ENCODE measurements at places on chromosomes 12 and 14.

GRCh38 chr12:99043319-99043914 is 398.3 kb downstream of the APAF1 start:
- peak; percentile 23 for DNase-seq

GRCh38 chr12:6952863-6953441 is 1.8 kb downstream of the PTPN6 start:
- DNase-seq, result no peak

- DNase-seq, result no peak
Measured at GRCh38 chr14:104819361-104819781, 18.5 kb downstream of the ZBTB42 start.

DNA sequence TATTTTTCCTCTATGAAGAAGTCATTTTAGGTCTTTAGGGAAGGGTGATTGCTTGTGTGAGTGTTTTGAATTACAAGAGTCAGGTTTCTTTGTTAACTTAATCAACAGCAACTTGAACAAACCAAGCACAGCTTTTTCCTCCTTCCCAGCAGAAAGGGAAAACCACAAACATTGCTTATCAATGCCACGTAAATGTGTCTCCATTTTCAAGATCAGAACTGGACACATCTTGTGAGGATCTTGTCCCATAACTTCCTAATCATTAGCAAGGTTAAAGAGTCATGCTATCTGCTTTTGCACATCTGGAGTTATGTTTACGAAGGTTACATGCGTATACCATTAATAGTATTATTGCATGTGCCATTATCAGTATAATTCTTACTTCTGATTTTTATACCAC is 248.0 kb upstream of the FLRT2 start:
- DNase-seq, result no peak

- no peak for DNase-seq
Measured at GRCh38 chr12:107715780-107716179, 30.2 kb downstream of the PWP1 start.

DNA sequence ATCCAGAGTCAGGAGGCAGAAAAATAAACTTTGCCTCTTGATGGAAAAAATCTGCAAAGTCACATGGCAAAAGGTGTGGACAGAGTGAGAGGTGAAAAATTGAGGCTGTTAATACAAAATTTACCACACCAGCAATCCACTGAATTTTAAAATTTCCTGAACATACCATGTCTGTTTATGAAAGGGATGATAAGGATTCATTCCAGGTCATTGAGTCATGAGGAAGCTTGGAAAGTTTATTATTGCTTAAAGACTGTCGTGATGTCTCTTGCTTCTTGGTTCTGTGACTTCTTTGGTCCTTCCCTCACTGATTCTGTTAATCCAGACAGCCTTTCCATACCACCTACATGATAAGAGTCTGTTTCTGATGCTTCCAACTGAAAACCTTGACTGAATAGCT is 73.2 kb downstream of the TTC6 start:
- no peak for DNase-seq

GRCh38 chr14:83006121-83006670 is 1472.5 kb upstream of the SEL1L start:
- DNase-seq, result no peak

DNA sequence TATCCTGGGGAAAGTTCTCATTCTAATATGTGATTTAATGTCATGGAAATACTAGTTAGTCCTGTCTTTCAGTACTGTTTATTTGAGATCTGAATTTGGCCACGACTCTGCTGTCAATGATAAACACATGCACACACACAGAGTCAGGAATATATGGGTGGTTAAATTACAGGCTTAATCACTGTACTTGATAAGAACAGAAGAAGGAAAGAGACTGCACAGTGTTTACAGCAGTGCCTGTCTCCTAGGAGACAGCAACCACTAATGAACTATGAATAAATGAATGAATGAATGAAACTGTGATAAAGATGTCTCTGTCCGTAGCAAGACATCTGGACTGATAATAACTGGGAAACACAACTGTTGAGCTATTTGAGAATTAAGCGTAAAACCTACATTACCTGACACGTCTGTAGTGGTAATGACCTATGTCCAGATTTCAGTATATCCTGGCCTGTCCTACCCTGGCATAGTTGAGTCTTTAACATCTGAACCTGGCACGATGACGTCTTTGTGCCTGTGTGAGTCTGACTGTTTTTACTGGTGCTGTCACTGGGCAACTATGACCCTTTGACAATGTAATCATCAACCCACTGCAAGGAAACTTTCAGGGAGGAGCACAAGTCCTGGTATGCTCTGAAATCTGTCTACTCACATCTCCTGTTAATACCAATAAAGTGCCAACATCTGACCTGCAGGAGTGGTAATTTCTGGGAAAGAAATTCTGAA is 524.6 kb downstream of the TMEM132D start:
- no peak for DNase-seq

- DNase-seq, result no peak
Measured at GRCh38 chr14:101234999-101235334, 326.3 kb upstream of the DIO3 start.

DNA sequence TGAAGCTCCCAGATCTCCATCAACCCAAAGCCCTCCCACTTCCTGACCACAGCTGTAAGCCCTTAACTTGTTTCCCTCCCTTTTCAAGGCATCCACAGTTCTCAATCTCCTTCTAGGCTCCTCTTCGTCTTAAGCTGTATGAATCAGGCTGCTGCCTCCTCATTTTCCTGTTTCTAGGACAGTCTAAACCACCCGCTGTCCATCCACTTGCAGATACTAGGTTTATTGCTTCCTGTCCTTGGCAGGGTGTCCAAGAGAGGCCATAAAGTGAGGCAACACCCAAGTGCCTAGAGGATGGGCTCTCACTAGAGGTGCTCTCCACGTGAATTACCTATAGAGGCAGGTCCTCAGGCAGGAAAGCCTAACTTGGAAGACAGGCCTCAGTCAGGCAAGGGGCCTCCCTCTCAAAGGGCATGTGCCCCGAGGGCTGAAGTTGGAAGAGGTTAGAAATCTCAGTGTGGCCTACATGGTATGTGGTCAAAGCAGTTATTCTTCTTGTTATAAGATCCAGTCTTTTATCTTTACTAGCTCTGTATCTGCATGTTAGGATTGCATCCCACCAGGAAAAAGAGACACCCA is 8.8 kb upstream of the TMEM106C start:
- no peak for DNase-seq

DNA sequence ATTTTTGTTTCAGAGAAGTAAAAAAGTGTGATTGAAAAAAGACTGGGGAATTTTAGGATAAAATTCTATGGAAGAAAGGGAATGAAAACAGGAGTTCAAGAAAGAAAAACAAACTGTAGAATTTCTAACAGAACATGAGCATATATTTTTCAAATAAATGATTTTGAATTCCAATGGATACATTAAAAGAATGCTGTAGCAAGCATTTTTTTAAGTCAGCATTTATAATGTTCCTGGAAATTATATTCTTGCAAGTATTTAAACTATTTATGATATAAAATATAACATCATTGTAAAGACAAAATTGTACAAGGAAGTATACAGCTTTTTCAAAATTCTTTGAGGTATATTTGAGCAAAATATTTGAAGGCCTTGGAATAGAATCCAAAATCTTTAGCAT is 450.7 kb downstream of the AEBP2 start:
- no peak for DNase-seq

DNA sequence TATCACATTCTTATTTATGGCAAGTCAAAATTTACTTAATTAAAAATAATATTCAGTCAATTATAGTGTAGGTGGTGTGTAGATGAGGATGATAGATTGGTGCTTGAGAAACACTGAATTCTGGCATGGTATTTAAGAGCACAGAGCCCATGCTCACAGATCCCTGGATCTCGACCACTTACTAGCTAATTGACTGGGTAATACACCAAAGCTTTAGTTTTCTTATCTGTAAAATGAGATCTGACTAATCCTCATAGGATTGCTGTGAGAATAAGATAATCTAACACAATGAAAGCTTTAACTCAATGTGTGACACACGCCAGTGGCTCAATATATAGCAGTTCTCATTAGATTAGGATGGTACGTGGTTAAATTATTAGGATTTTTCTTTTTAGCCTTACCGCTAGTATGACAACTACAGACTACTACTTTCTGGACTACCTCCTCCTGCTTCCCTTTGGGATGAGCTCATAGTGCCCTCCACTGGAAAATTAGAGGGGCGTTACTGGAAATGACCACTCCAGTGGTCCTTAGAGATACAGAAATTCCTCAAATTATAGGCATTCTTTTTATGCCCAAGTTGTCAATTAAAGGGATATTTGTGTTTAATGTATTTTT is 482.8 kb upstream of the TBX3 start:
- no peak for DNase-seq

DNA sequence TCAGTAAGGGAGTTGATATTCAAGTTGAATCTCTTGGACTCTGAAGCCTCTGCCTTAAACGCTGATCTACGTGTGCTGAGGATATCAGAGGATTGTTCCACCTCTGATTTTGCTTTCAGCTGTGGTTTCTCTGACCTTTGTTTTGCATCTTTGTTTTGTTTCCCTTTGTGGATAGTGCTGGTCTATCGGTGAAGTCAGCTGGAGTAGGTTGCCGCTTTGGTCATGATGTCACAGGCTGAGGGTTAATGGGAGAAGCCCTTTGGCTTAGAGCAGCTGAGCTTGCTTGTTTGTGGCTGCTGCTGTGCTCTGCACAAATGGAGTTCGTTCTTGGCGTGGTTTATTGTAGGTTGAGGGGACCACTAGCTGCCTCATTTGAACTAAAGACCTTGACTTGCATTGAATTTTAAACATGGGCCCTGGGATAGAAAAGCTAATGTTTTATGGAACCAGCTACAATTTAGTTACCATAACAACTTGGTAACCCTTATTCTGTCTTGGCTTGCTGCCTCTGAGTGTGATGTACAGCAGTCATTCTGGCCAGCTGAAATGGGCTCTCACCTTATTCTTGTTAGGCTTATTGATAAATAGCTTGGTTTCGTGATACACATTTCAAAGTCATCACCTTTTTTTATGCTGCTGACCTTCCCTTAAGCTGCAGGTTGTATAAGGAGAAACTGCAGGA is 284.5 kb upstream of the E2F7 start:
- no peak for DNase-seq

- no peak for DNase-seq
Measured at GRCh38 chr12:131137009-131137835, 183.5 kb downstream of the ADGRD1 start.

GRCh38 chr12:12482959-12483358 is 79.7 kb downstream of the DUSP16 start:
- no peak for DNase-seq

GRCh38 chr14:86858031-86858430 is 1135.0 kb downstream of the GALC start:
- DNase-seq, result no peak

- no peak for DNase-seq
Measured at GRCh38 chr12:65868133-65868705, 43.9 kb downstream of the HMGA2 start.

DNA sequence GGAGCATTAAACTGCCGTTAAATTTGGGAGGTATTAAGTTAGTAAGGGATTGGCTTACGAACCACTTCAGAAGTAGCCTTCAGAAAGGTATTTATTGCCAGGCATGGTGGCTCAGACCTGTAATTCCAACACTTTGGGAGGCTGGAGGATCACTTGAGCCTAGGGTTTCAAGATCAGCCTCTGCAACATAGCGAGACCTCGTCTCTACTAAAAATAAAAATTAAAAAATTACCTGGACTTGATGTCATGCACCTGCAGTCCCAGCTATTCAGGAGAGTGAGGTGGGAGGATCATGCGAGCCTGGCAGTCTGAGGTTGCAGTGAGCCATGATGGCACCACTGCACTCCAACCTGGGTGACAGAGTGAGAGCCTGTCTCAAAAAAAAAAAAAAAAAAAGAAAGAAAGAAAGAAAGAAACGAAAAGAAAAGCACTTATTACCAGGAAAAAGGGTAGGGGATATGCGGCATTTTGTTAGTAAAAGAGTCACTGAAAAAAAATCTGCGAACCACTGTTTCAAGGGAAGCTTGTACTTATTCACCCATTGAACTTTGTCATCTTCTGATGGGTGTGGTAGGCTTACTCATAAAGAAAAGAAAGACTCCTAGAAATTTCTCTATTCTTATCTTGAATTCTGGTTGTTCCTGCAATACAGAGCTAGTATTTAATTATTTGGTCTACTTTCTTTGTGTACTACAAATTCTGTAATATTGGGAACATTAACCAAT is 33.6 kb upstream of the PLEKHA5 start:
- no peak for DNase-seq

GRCh38 chr12:31322801-31323207 is 3.1 kb downstream of the SINHCAF start:
- DNase-seq, result no peak

DNA sequence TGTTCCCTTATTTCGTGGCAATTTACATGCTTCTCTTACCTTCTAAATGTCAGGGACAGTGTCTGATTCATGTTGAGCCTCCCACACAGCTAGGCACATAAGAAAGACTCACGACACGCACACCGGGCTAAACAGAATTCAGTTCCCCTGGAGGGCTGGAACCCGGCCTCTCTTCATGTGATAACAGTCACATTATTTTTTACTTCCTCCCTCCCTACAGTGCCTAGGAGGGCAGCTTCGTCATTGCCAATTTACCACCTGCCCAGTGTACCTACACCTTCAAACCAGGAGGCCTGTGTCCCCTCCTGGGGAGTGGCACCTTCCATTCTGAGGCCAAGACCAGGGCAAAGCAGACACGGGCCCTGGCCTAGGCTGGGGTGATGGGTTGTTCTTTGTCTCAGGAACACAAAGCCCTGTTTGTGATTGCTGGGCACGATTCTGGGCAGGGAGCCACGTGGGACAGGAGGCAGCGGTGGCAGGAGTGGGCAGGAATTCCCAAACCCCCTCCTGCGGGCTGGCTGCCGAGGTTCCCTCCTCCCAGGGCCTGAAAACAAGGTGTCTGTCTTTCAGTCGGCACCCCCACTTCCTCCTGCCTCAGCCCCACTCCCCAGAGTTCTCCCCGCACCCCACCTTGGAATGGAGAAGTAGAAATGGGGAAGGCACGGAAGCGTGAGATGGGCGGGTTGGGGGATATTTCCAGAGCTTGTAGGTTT is 6.8 kb upstream of the RASAL1 start:
- no peak for DNase-seq

DNA sequence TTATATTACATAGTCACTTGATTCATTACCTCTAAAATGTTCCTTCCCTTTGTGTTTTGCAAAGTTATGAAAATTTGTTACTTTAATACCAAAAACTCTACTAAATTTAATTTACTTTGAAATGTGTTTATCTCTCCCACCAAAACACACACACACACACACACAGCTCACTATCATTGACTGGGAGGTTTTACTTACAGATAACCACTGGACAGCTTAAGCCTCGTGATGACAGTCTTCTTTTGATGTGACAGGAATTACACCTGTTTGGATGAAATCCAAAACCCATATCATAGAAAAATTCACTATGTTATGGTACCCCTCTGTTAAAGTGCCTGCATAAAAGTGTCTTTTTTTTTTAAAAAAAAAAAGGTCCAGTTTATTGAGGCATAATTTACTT is 15.6 kb downstream of the BBS10 start:
- no peak for DNase-seq

DNA sequence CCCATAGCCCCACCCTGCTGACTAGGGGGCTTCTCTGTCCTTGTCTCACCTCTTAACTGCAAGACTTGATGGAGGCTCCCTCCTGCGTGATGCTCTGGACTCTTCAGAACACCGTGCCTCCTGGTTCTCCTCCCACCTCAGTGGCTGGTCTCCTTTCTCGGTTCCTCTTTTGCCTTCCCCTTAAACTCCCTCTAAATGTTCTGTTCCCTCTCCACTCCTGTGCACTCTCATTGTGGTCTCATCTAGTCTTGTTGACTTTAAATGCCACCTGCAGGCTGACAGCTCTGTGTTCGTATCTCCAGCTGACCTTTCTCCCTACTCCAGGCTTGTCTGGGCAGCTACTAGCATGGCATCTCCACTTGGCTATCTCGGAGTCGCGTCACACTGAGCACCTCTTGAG is 28.3 kb downstream of the DYNC1H1 start:
- DNase-seq, result no peak
